NCI-H187 (cell line): ENCODE measurements at places on chromosomes 4 and X.
A peak's percentile ranks its signal among the peaks of the same experiment; 100 is the strongest.

DNA sequence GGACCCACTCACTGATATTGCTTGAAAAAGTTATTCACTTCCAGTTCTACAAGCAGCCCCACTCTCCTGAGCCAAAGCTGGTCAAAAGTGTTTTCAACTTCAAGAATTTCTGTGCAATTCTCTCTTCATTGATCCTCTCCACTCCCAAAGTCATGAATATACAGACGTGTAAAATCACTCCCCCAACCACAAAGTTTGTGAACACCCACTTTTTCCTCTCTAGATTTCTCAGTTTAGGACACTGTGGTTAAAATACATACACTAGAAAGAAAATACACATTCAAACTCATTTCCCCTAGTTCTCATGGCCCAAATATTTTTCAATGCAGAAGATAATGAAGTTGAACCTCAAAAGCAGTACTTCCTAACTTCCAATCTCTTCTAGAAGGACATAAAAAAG lies 116.3 kb downstream of the MSN start:
- DNase-seq = no peak

GRCh38 chrX:111568817-111569216 lies 57.4 kb downstream of the SERTM2 start:
- DNase-seq = no peak

DNA sequence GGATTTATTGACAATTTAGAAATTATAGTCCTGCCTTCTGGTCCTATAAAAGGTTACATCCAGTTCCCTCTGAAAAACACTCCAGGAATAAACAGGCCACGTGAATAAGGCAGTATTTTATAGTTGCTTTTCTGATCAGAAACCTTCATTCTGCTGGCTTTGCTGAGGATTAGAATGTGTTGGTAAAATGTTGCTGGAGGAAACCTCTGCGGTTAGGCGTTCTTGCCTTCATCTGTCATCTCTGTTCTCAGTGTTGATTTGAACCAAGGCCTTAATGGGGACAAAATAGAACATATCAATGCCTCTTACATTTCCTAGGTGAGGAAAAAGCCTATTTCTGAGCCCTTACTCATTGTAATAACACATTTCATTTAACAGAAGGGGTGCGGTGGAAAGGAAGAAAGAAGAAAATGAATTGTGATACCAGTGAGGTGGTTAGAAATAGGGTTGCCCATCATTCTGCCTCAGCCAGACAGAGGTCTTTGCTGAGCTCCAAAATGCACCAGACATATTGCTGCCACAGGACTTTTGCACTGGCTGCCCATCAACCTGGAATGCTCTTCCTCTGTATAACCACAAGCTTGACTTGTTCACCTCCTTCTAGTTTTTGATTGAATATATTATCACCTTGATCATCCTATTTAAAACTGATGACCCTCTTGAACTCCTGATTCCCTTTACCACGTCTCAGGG lies 18.0 kb upstream of the SPARCL1 start:
- DNase-seq = no peak

- DNase-seq = no peak
Observed at GRCh38 chr4:167119392-167119791, 114.9 kb downstream of the SPOCK3 start.

DNA sequence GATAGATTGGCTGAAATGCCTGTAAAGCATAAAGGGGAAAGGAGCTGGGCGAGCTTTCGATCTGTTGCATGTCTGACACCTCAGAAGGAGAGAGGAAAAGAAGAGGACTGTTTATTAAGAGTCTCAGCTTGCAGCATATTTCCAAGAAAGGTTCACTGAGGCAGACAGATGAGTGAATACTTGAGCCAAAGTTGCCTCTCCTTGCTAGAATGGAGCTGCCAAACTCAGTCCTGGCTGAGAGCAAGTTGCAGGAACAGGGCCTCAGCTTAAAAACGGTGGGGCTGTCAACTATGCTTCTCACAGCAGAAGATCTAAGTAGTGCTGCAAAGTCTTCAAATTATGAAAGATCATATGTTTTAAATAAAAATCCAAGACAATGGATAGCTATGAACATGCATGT lies 707.5 kb downstream of the PCDH7 start:
- no peak for DNase-seq

DNA sequence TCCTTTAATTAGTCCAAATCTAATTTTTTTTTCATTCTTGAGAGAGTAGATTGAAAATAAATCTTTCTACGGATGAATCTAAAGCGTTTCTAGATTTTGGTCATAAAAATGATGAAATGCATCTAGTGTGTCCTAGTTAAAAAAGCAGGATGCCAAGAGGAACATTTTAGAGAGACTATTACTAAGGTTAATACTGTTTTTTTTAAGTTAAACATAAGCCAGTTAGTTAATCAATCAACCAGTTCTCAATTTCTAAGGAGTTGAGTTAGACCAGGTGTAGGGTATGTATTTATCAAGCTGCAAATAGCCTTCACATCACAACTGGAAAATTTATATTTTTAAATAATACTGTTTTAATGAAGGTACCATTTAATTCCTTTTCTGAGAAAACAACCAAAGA lies 679.5 kb upstream of the IGFBP7 start:
- no peak for DNase-seq

DNA sequence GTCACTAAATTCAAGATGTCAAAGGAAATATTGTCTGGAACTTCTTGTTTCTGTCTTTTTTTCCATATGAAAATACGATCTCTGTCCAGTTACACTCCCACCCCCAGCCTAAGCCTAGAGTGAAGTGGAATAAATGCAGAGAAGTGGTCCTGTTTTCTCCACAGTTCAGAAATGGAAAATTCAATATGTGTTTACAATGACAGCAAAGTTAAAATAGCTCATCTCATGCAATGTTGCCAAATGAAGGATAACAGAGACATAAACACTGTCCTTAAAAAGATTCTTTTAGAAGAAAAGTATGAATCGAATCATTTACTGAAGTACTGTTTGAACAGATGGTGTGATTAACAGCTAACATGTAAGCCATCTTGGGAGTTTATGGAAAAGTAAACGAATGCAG lies 160.8 kb upstream of the STK26 start:
- no peak for DNase-seq

GRCh38 chrX:101430457-101431078 lies 22.5 kb downstream of the HNRNPH2 start:
- DNase-seq = no peak

GRCh38 chrX:125295337-125295736 lies 24.3 kb upstream of the TEX13C start:
- DNase-seq = no peak

DNA sequence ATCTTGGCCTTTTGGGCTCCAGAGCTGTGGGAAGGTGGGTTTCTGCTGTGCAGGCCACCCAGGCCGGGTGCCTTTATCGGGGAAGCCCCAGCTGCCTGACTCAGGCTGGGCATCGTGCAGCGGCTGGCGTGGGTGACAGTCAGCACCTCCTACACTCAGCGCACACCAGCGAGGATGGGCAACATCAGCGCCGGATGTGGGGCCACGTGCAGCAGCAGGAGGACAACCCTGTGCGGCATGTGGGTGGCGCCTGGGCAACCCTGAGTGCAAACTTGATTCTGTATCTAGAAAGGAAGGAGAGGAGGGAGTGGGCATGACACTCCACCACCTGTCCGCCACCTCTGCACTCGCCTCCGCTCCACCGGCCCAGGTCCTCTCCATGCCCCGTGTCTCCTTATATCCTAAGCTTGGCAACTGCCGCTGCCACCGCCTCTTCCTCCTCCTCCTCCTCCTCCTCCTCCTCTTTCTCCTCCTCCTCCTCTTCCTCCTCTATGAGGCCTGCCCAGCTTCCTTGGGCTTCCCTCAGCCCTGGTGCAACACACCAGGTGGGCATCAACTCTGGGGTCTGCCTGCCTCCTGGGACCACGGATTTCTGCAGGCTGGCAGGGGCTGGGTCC lies 107.4 kb upstream of the AFAP1 start:
- DNase-seq = no peak

DNA sequence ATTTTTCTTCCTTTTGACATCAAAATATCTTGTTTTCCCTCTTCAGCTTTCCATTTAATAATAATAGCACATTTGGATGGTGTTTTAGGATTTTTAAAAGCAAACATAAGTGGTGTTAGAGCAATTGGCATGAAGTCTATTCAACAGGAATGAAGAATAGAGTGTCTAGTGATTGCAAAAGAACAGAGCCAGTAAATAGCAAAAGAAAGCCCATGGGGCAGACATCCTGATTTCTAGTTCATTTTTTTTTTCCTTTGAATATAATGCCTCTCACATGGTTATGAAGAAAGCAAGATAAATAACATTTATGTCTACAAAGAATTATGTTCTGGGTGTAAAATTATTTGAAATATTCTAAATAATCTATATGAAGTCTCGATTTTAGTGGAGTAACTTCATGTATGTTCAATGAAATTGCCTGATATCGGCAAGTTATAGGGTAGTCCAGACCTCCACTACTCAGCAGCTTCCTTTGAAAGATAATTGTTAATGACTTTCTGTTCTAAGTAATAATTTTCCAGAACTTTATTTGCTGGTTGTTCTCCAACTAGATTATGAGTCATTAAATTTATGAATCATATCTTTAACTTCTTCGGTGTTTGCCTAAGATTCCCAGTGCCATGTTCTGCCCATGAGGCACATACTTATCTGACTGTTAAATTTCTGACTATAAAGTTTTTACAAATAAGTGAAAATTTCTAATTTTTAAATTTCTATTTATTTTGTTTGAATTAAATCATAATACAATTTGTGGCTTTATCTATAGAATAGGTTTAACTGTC lies 587.9 kb downstream of the TLL1 start:
- no peak for DNase-seq

- DNase-seq = peak; percentile 59
Observed at GRCh38 chr4:16158504-16158852, 67.8 kb downstream of the TAPT1 start.

GRCh38 chrX:129034196-129034595 lies 489.1 kb downstream of the SMARCA1 start:
- no peak for DNase-seq

- no peak for DNase-seq
Observed at GRCh38 chr4:3689576-3690550, 76.3 kb upstream of the ADRA2C start.

- no peak for DNase-seq
Observed at GRCh38 chr4:128385683-128386304, 98.2 kb upstream of the PGRMC2 start.

DNA sequence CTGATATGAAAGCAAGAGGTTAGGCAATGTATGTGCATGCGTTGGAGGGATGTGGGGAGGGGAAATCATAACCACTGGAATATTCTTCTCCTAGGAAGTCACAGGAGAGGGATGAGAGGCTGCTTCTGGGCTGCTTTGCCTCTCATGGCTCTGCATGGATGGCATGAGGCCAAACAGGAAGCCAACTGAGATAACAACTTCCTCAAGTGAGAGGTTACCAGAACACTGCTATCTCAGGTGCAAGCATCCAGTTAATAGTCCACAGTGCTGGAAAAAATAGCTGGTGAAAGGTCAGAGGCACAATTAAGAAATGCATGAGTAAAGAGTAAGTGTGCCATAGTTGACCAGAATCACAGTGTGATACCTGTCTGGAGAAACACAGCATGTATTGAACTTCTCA lies 113.3 kb downstream of the ELOVL6 start:
- no peak for DNase-seq

DNA sequence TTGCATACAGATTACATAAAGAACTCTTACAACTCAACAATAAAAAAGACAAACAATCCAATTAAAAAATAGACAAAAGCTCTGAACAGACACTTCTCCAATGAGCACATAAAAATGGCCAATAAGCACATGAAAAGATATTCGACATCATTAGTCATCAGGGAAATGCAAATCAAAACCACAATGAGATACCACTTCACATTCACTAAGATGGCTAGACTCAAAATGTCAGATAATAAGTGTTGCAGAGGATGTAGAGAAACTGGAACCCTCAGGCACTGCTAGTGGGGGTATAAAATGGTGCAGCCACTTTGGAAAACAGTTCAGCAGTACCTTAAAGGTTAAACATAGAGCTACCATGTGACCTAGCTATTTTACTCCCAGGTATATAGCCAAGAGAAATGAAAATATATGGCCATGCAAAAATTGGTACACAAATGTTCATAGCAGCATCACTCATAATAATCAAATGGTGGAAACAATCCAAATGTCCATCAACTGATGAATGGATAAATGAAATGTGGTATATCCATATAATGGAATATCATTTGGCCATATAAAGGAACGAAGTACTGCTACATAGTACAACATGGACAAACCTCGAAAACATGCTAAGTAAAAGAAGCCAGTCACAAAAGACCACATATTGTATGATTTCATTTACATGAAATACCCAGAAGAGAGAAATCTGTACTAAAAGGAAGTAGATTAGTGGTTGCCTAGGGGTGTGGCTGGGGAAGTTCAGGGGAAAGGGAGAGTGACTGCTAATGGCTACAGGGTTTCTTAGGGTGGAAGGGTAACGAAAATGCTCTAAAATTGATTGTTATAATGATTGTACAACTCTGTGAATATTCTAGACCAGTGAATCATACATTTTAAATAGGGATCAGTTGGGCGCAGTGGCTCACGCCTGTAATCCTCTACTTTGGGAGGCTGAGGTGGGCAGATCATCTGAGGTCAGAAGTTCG lies 29.4 kb downstream of the SASH3 start:
- no peak for DNase-seq

DNA sequence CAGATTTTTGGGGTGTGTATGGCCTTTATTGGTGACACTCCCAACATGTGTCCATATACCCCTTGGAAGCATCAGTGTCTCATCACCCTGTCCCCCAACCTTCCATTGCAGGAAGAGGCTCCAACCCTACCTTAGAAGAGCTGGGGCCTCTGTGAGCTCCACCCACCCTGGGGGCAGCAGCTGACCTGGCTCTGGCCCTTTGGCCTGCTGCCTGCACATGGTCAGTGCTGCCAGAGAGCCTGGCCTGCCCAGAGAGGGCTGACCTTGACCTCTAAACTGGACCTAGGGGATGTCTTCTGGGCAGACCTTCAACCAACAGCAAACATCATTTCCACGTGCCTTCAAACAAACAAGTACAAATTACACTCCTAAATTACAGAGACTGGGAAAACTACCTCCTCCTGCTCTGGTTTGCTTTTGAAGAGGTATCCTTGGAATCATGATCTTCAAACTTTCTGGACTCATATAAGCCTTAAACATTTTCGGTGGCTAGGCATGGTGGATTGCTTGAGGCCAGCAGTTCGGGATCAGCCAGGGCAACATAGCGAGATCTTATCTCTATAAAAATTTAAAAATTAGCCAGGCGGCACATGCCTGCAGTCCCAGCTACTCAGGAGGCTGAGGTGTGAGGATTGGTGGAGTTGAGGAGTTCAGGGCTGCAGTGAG lies 27.3 kb upstream of the KIAA0232 start:
- DNase-seq = no peak
